ENCODE measurements at places on chromosomes 2 and 18.

DNA sequence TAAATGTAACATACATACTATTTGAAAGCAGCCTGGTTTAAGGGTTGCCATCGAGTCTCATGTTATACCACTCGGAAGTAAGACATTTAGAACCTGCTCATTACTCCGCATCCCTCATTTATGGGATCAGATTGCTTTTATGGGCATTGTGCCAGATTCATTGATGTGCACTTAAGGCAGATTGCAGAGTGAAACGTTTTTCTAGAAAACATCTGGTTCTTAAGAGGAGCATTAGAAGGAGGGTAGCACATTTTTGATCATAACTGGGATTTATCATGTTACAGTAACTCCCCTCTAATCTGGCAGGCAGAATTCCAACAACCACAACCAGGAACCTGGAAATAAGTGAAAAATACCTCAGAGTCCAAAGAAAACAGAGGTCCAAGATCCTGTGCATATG lies 74.2 kb upstream of the GALNT3 start:
- DNase-seq, result no peak

DNA sequence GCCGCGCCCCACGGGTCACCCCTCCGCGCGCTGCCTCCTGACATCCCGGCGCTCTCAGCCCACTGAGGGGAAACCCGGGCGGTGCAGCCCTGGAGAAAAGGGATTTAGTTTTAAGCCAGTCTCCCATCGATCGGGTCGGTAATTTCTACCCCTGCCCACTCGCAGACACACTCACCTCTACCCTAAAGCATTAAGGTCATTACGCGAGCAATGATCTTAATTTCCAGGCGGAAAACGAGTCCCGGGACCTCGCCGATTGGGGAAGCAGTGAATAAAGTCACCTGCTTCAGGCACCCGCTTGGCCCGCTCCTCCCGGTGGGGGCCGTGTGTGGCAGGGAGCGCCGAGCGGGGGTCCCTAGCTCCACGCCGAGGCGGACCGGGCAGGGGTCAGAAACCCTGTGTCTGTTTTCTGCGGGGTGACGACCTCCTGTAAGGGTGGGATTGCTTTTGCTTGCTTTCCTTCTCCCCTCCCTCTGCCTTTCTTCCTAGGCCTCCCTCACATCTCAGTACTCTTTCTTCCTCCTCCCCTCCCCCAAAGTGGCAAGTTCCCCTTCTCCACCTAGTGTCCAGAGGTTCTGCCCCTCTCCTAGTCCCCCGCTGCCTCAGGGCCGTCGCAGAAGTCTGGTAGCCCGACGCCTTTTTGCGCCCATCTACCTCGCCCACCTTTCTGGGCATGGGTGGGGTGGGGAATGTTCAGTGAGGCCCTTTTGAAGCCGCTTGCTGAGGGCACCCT lies 142.6 kb downstream of the MEIS1 start:
- DNase-seq, result no peak

- DNase-seq, result no peak
Observed at GRCh38 chr2:66541646-66542045, 106.7 kb downstream of the MEIS1 start.

GRCh38 chr2:241933179-241933911 lies 63.8 kb downstream of the RTP5 start:
- DNase-seq, result no peak

DNA sequence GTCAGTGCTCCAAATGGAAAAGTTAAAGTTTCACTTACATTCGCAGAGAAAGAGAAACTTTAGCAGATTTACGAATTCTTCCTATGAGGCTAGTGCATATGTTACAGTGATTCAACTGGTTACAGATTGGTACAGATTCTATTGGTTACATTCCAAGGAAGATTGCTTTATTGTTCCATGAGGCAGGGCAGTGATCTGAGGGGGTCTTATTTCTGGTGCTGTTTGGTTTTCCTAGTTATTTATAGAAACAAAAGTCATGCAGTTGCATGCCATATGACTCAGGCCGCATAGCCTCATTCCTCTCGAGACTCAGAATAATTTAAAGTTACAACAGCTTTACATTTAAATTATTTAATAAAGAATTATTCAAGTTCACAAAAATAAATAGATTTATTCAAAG lies 385.4 kb upstream of the SYT4 start:
- DNase-seq, result no peak

GRCh38 chr18:45328811-45329210 lies 286.5 kb upstream of the SLC14A2 start:
- no peak for DNase-seq

GRCh38 chr18:34611904-34612303 lies 98.2 kb upstream of the DTNA start:
- no peak for DNase-seq

DNA sequence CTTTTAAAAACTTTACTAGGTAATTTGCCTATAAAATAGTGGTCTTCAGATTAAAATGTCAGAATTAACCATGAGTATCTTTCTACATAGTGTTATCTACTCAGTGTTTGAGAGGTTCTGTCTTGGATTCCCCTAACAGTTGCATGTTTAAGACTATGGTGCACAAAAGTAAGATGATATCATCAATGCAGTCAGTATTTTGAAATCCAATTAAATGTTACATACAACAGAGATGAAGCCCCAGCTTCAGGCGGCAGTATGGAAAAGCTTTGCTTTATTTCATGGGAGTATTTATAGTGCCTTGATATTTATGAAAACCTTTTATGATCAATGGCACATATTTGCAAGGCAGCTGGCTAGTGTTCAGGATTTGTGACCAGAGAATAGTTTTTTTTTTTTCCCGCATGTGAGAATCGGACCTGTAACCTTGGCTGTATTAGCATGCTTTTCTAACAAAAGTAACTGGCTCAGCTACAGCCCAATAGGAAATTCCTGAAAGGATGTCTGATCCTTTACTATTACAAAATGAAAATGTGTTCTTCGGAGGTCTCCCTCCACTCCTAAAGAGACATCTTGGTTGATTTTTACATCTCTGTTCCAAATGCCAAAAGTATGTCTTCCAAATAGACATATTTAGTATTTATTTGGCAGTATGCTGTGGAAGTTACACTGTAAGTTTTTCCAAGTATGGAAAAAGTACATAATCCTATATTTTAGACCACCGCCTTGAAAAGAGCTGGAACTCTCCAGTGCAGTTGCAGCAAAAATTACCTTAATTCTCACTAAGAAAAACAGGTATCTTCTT lies 319.3 kb upstream of the UBE2E3 start:
- DNase-seq, result no peak

DNA sequence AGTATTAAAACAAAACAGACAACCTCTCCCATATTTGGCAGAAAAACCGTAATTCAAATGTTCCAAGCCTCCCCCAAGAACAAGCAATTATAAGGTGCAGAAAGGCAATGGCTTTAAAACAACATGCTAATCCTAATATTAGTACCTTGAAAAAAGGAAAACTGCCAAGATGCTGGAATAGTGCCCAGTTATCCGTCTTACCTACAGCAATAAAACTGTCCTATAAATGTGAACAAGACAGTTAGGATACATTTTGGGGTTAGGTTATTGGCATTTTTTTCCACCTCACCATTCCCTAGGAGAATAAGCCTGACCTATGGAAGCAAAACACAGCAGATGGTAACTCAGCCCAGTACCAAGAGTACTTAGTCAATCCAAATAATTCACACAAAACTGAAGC lies 83.2 kb downstream of the TCF4 start:
- DNase-seq, result no peak

- DNase-seq, result no peak
Observed at GRCh38 chr2:161825429-161825828, 201.2 kb downstream of the SLC4A10 start.

- no peak for DNase-seq
Observed at GRCh38 chr18:3554811-3555427, 104.9 kb downstream of the TGIF1 start.

GRCh38 chr2:98545591-98545990 lies 62.7 kb downstream of the COA5 start:
- no peak for DNase-seq

DNA sequence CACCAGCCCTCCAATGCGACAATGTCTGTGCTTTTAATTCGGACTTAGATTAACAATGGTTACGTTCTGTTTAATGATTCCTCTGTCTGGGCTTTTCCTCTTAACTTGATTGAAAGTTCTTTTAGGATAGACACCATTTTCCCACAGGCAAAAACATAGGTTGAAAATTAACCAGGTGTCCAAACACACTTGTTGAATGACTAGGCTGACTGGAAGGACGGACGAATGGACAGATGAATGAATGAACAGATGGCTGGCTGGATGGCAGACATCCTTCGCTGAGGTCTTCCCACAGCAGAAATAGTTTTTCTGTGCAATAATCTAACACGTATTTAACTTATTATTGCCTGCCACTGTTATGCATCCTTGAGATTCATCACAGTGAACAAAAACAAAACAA lies 298.8 kb downstream of the SRBD1 start:
- DNase-seq, result no peak

DNA sequence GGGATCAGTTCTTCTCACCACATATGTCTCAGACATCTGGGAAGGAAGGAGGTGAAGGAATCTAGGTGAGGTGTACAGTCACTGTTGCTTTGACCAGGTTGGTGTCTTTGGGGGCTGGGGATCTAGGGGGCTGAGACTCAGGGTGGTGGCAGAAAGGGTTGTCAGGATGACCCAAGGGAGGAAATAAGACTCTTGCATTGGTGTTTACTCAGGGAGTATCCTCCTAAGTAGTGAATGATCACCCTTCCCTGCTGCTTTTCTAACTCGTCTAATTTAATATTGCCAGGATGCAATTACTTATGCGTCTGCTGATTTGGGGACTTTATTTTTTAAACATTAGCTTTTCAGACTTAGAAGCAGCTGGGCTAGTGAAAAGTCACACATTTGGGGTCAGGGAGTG lies 127.8 kb upstream of the SIX3 start:
- no peak for DNase-seq

DNA sequence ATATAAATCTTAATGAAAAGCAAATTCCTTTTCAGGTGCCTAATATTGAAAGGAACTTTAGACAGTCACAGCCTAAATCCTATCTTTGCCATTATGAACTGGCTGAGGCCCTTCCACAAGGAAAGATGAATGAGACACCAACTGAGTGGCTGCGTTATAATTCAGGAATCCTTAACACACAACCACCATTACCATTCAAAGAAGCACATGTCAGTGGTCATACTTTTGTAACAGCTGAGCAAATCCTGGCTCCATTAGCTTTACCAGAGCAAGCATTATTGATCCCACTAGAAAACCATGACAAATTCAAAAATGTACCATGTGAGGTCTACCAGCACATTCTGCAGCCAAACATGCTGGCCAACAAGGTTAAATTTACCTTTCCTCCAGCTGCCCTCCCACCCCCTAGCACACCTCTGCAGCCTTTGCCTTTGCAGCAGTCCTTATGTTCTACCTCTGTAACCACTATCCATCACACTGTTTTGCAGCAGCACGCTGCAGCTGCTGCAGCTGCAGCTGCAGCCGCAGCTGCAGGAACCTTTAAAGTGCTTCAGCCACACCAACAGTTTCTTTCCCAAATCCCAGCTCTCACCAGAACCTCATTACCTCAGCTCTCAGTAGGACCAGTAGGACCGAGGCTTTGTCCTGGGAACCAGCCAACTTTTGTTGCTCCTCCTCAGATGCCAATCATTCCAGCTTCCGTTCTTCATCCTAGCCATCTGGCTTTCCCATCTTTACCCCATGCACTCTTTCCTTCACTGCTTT lies 340.1 kb downstream of the ZNF804A start:
- no peak for DNase-seq

DNA sequence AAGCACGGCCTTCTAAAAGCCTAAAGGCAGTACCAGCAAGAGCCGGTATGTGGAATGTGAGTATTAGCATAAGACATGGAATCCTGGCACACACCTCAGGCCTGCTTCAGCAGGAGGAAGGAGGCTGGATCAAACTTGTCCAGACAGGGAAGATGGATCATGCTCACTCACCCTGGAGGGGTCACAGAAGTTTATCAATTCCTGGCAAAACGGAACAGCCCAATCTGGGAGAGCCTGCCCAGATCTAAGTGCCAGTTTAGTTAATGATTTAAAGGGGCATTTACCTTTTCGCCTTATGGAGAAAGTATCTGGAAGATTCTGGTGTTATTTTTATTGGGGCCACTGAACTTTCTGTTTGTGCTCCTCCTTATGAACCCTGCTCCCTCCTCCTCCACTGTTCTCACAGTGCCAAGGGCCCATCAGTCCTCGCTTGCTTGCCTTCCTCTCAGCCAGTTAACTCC lies 58.3 kb upstream of the NFE2L2 start:
- no peak for DNase-seq

GRCh38 chr18:79899609-79900445 lies 51.6 kb downstream of the SLC66A2 start:
- no peak for DNase-seq

DNA sequence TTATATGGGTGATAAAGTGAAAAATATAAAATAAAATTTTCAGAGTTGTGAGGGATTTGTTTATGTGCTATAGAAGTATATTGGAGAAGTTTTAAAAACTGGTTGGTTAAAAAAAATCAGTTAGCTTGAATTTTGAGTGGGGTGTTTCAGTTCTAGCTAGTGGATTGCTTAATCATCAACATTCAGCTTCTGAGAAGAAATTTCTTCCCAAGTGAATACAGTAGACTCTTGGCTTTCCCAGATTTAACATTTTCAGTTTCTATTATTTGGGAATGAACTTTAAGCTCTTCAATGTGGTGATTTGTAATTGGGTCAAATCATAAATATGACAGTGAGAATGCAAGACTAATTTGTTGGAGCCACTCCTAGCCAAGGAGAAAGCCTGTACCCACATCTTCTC lies 120.8 kb downstream of the PLCL1 start:
- no peak for DNase-seq

DNA sequence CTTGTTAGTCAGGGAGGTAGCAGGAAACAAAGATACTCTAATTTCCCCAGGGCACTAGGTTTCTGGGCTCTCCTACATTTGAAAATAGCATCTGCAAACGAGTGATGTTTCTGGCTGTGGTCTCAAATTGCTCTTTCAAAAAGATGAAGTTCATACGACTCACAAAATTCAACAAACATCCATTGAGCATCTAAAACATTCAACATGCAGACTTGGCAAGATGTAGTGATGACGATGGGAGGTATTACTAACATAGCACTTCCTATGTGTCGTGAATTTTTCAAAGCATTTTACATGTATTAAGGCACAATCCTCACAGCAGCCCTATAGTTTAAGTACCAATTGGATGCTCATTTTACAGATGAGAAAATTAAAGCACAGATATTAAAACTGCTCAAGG lies 5.2 kb downstream of the CCBE1 start:
- no peak for DNase-seq

Data from activated naive CD4-positive, alpha-beta T cell treated with Interleukin-2 at 50 U/mL for 16 hours (primary cell).